Heart left ventricle (tissue), 16 donors: ENCODE measurements at places on chromosomes 4 and X.

DNA sequence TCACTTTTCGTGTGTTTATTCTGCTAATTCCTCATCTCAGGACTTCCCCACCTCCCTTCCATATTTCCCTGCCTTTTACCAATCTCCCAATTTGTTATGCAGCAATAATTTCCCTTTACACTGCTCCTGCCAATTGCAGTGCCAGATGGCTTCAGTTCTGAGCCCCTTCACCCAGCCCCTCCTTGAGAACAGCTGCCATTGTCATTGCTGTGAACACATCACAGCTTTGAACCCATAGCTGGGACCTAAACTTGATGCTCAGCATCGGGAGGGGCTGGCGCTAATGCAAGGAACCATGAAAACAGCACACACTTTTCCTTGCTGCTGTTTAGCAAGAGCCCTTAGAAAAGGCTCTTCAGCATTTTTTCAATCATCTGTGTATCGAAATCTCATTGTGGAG lies 104.9 kb downstream of the ALPK1 start:
- DNase-seq = no peak

DNA sequence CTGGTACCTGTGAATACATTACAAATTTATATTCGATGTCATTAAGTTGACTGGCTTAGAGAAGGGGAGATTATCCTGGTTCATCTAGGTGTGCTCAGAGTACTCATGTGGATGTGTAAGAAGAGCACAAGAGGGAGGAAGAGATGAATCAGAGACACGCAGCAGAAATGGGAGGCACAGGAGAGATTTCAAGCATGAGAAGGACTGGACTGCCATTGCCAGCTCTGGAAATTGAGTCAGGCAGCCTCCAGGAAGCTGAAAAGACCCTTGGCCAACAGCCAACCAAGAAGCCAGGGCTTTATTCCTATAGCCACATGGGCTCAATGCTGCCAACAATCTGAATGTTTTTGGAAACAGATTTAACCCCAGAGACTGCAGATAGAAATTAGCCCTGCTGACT lies 1390.0 kb downstream of the STIM2 start:
- DNase-seq = no peak

GRCh38 chr4:184400375-184400870 lies 73.9 kb downstream of the IRF2 start:
- no peak for DNase-seq

DNA sequence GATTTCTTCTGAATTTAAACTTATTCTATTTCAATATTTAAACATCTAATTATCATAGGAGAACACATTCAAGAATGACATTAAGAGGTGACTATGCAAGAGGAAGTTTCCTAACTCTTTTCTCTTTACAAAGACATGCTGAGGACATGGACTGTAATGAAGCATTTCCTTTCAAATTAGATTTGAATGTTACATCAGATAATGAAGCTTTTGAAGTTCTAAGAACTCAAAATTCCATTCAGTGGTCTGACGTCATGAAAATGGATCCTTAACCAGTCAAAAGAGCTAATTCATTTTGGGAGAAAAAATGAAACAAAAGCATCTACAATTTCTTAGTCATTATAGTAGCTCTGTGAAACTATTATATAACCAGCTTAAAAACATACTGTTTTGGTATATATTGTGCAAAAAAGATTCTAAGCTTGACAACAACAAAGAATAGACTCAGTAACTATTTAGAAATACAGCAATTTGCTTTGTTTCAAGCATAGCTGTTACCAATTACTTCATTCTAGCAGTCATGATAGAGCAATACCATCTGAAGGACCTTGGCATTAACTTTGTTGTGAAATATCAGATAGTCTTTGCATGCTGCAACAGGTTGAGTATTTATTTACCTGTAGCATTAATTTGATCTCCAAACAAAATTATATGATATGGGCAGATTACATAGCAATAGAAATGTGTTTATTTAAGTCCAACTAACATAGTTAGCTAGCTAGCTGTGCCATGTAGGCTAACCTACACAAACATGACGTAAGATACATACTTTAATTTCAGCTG lies 13.7 kb upstream of the DTHD1 start:
- no peak for DNase-seq

GRCh38 chrX:132271311-132271778 lies 52.1 kb upstream of the RAP2C start:
- DNase-seq = no peak

GRCh38 chrX:40090961-40091360 lies 6.8 kb downstream of the BCOR start:
- no peak for DNase-seq

DNA sequence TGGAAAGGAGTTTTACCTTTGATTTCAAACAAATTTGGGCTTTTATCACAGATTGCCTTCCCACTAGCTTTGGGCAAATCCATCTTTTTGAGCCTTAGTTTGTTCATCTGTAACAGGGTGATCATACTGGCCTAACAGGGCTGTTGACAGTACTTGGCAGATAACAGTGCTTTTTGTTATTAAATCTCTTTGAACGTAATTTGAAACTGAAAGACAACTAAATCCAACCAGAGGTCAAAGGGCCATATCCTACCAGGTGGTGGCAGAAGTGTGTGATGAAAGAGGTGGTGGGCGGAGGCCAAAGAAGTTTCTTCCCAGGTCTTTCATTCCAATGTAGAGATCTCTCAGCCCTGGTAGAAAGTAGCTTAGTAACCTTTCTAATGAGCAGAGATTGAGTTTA lies 35.2 kb upstream of the TADA2B start:
- DNase-seq = no peak
